DMS79 (cell line): ENCODE measurements at places on chromosomes 7 and 10.

- DNase-seq: no peak
Observed at GRCh38 chr10:21944727-21945386, 58.7 kb downstream of the DNAJC1 start.

GRCh38 chr10:101182936-101183335 lies 46.3 kb downstream of the LBX1 start:
- no peak for DNase-seq

GRCh38 chr10:74500816-74501215 lies 325.6 kb upstream of the KAT6B start:
- DNase-seq: no peak

GRCh38 chr10:102504976-102505300 lies 1.2 kb downstream of the SUFU start:
- no peak for DNase-seq

DNA sequence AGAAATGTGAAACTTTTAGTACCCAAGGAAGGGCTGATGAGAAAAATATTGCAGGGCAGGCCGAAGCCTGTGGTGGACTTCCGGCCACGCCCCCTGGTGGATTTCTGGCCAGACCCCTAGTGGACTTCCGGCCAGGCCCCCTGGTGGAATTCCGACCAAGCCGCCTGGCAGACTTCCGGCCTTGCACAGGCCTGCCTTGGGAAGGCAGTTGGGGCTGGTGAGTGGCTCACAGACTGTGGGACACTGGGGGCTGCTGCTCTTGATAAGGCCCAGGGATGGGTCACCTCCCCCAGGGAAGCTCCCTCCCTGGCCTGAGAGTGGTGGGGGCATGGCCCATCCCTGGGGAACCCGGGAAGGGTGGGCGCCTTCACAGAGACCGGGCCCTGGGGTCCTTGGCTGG lies 116.4 kb upstream of the MKI67 start:
- no peak for DNase-seq

GRCh38 chr7:85773116-85773728 lies 586.4 kb upstream of the SEMA3D start:
- no peak for DNase-seq

- no peak for DNase-seq
Observed at GRCh38 chr10:71131508-71132088, 80.8 kb upstream of the UNC5B start.
